ENCODE measurements at places on chromosomes 1 and 21.

GRCh38 chr1:50251702-50252101 lies 143.0 kb downstream of the ELAVL4 start:
- no peak for DNase-seq

DNA sequence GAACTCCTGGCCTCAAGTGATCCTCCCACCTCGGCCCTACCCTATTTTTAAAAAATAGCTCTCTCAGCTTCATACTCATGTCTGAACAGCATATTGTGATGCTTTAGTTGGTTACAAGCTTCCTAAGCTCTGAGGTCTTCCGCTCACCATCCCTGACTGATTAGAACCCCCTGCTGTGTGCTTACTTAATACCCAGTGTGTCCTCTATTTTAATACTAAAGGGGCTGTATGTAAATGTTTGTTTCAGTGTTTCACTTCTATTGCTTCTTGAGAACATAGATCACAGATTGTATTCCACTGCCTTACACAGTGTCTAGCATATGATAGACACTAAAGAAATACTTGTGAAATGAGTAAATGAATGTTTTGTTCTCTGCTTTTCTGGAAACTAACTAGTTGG lies 29.8 kb downstream of the ZYG11B start:
- DNase-seq, result no peak

DNA sequence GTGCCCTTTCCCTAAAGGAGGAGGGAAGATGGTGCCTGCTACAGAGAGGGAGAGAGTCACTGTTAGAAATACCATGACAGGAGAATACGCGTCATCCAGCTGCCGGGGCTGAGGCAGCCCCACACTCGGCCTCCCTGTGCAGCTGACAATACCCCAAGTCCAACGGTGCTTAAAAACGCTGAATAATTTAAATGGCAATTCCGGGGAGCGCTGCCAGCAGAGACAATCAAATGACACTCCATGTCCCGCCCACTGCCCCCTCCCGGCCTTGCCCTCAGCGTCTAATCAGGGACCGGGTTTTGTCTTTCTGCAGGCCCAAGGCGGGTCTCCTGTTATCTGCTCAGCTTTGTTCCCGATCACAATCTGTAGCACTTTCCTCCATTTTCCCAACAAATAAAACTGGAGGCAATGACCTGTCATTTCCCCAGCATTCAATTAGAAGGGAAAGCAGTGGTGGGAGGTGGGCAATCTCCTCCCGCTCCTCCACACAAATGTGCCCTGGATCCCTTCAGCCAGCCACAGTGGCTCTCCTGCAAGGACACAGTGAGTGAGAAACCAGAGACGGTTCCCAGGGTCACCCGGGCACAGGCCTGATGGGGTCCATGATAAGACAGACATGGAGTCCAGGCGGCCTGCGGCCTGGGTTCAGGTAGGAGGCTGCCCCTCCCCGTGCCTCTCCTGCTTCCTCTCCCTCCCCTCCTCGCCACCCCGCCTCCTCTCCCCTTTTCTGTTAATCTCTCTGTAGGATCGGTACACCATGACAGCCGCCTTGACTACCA lies 42.7 kb upstream of the AJAP1 start:
- no peak for DNase-seq

- DNase-seq, result no peak
These were observed 44.4 kb downstream of the CACHD1 start for GRCh38 chr1:64514197-64514765.

- DNase-seq, result peak; percentile 61
These were observed 9.2 kb upstream of the GALE start for GRCh38 chr1:23809751-23810171.

- no peak for DNase-seq
These were observed 35.1 kb downstream of the PRDM16 start for GRCh38 chr1:3103967-3104677.

GRCh38 chr1:184152434-184152898 lies 100.9 kb downstream of the TSEN15 start:
- DNase-seq, result no peak

GRCh38 chr1:201175820-201176500 lies 14.7 kb upstream of the IGFN1 start:
- no peak for DNase-seq
